ENCODE measurements at places on chromosomes 3 and 15. TPM values are rescaled to one million over a fixed set of nuclear protein-coding genes. Genes with fewer than 3 reads are reported as not detected.

DNA sequence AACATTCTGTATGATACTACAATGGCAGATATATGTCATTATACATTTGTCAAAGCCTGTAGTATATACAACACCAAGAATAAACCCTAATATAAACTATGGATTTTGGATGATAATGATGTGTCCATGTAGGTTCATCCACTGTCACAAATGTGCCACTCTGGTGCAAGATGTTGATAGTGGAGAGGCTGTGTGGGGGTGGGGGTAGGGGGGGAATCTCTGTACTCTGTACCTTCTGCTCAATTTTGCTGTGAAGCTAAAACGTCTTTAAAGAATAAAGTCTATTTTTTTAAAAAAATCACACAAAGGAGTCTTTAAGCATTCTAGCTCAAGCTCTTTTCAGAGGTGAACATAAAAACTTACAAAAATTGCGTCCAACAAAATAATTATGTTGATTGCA lies 88.2 kb upstream of the ABI3BP start:
- no peak for DNase-seq

- DNase-seq = no peak
Observed at GRCh38 chr3:125152951-125153350, 59.6 kb downstream of the SLC12A8 start.

- DNase-seq = no peak
Observed at GRCh38 chr15:60548101-60548500, 69.2 kb upstream of the ICE2 start.

GRCh38 chr3:130517602-130518001 lies 625 bp downstream of the COL6A6 start:
- no peak for DNase-seq

Gene KAT2B
- total RNA-seq = 1.4 TPM

Gene PP2D1
- total RNA-seq = not detected

Gene TICRR
- total RNA-seq = 37.3 TPM

Data from H1 (cell line).